Psoas muscle (tissue), 8 donors: ENCODE measurements at places on chromosomes 6 and 20. TPM values are rescaled to one million over a fixed set of nuclear protein-coding genes. Genes with fewer than 3 reads are reported as not detected.

- no peaks in the 10 kb centered on the region for H3K4me1 ChIP-seq
- no peak overlapping the region for H3K4me3 ChIP-seq
- no peaks in the 10 kb centered on the region for H3K36me3 ChIP-seq
- H3K27me3 ChIP-seq: no peaks in the 10 kb centered on the region
- DNase-seq: no peak
Observed at GRCh38 chr6:110530671-110531070, 54.3 kb upstream of the SLC22A16 start.

DNA sequence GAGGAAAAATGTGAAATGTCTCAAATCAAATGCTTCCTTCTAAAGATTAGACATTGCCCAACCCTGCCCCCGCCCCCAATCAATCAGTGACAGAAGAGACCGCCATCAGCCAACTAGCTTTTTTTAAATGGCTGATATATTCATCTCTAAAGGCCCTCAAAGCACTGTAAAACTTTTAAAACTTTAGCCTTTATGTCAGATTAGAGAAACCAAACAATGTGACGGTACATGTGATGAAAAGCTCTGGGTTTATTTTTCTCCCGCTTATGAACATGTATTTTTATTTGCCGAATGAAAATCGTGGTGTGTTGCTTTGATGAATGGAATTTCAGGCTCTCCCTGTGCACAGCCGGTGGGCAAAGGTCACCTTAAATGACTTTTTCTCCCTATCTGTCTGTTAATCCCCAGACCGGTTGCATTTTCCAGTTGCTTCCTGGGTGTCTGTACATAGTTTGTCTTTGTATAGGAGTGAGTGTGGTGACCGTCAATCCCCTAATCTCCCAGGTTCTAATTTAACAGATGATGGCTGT is 38.5 kb downstream of the TBC1D7 start:
- no peaks in the 10 kb centered on the region for H3K36me3 ChIP-seq
- no peak for DNase-seq
- no peaks in the 10 kb centered on the region for H3K27me3 ChIP-seq
- no peaks in the 10 kb centered on the region for H3K4me1 ChIP-seq
- no peak overlapping the region for H3K27ac ChIP-seq

DNA sequence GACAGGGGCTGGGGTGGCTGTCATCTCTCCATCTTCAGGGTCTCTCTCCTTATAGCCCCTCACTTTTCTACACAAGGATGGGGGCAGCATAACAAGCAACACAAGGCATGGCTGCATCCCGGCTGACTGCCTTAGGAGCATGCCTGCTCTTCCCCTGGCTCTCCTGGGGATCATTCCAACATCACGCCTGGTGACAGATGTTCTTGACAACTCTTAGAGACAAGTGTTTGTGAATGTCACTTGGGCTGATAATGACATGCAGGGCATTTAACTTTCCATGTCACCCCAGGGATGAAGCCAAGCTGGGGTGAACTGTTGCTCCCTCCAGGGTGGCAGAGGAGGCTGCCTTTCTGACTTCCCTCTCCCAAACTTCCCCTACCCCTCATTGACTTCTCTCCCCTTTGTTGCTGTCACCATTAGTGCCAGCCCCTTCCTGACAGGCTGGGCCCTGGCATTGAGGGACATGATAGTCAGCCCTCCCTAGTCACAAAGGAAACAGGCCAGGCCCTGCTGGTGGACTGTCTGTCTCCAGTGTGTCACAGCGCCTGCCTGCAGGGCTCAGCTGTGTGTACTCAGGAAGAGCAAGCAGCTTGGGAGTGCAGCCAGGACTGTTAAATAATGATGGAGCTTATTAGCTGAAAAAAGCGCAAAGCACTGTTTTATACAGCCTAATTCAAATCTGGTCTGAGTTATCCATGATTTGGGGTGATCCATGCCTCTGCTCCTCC is 161.8 kb downstream of the LRFN2 start:
- H3K4me1 ChIP-seq: peaks cover 19% of the 10 kb centered on the region
- no peak for DNase-seq
- no peaks in the 10 kb centered on the region for H3K27me3 ChIP-seq
- no peaks in the 10 kb centered on the region for H3K36me3 ChIP-seq
- H3K27ac ChIP-seq: peak overlapping the region; percentile 48

DNA sequence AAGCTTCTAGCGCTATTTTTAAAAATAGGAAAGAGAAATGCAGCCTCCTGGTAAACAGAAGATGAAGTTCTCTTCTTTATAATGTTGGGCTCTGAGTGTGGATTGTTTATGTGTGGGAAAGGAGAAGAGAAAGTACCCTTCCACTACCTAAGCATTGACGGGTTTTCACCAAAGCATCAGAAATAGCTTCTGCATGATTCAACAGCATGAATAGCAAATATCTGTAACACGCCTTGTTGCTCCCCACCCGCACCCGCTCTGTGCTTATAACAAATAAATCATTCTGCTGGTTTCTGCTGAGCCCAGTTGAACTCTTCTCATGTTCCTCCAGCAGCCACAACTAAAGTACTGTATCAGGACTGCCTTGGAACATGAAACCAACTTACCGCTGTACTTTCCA is 20.7 kb downstream of the TXLNB start:
- DNase-seq: no peak
- peaks cover 60% of the 10 kb centered on the region for H3K36me3 ChIP-seq

GRCh38 chr6:12751694-12752325 is 35.2 kb downstream of the PHACTR1 start:
- H3K4me3 ChIP-seq: no peak overlapping the region
- peak; percentile 22 for DNase-seq
- peaks cover 30% of the 10 kb centered on the region for H3K27me3 ChIP-seq

DNA sequence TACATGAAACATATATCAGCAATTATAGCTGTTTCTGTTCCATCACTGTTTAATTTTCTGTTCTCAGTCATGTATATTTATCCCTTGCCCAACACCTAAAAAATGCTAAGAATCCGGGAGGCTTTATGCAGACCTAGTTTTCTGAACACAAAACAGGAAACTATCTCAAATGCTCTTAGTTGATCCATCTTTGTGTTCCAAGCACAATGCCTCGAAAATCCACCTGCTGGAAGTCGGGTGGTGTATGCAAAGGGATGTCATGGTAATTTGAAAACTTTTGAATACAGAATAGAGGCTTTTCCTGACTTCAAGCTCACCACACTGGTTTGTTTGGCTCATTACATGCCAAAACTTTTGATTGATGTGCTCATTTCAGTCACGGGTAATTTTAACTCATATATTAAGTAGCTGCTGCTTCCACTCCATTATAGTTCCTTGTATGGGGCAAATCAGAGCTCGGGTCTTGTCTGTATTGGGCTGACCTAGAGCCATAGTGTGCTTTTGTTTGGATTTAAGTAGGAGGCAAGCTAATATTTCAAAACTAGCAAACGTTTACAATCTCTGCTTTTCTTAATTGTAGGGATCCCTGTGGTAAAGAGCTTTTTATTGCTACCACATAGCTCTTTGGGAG is 646.5 kb upstream of the EPHA7 start:
- H3K4me1 ChIP-seq: no peaks in the 10 kb centered on the region
- H3K36me3 ChIP-seq: no peaks in the 10 kb centered on the region
- no peak overlapping the region for H3K27ac ChIP-seq
- no peak for DNase-seq
- no peak overlapping the region for H3K4me3 ChIP-seq

DNA sequence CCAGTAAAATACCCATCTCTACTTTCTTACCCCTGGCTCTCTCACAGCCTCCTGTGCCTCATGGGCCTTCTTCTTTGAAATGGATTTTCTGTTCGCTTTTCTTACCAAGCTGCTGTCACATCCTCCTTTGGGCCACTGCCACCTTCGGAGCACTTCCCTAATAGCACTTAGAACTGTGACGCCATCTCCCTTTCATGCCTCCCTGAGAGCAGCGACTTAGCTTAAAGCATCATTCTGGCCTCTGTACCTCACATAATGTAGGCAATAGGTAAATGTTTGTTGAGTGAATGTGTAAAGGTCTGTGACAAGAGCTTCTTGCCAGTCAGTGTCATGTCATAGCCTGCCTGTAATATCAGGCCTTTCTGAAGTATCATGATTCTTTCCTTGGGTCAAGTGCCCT is 78.8 kb downstream of the ADGRG6 start:
- no peak overlapping the region for H3K27ac ChIP-seq
- no peaks in the 10 kb centered on the region for H3K4me1 ChIP-seq
- DNase-seq: no peak
- no peaks in the 10 kb centered on the region for H3K27me3 ChIP-seq
- H3K36me3 ChIP-seq: no peaks in the 10 kb centered on the region

- H3K27ac ChIP-seq: no peak within 1 kb of the TSS
- peaks cover 2% of the 10 kb centered on the region for H3K36me3 ChIP-seq
- DNase-seq: peak; percentile 39
- peaks cover 33% of the 10 kb centered on the region for H3K27me3 ChIP-seq
Observed at GRCh38 chr6:30075094-30075789, at the start of gene RNF39. Gene RNF39 (minus strand): TSS chr6:30075769. CDS start chr6:30075585, 184 bp downstream.

- H3K4me1 ChIP-seq: no peaks in the 10 kb centered on the region
- no peaks in the 10 kb centered on the region for H3K36me3 ChIP-seq
- H3K27me3 ChIP-seq: no peaks in the 10 kb centered on the region
- DNase-seq: peak; percentile 69
Observed at GRCh38 chr20:44861531-44862006, 23.9 kb upstream of the YWHAB start.

DNA sequence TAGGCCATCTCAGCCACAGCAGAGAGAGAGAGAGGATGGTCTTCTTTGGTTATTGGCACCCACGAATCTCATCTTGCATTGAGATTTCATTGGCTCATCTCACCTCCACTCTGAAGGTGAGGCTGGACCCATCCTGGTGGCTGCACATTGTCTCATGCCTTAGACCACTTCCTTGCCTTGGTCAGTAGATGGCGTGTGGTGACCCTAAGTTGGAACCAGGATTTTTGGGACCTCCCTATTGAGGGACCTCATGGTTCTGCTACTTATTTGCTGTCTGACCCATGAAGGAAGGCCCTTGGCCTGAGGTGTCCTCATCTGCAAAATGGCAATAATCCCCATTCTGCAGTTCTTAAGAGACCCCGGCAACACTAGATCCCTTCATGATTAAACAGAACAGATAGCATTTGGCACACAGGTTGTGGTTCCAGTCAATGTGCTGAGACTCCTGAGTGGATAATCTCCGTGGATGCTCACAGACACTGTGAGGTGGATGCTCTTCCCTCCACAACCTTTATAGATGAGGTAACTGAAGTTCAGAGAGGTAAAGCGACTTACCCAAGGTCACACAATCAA is 21.5 kb upstream of the AAR2 start:
- no peak overlapping the region for H3K27ac ChIP-seq
- no peaks in the 10 kb centered on the region for H3K36me3 ChIP-seq
- no peaks in the 10 kb centered on the region for H3K4me1 ChIP-seq
- H3K27me3 ChIP-seq: no peaks in the 10 kb centered on the region
- H3K4me3 ChIP-seq: no peak overlapping the region

GRCh38 chr6:1113916-1114540 is 197.9 kb upstream of the FOXQ1 start:
- H3K36me3 ChIP-seq: no peaks in the 10 kb centered on the region
- no peak overlapping the region for H3K27ac ChIP-seq
- H3K4me1 ChIP-seq: no peaks in the 10 kb centered on the region
- H3K4me3 ChIP-seq: no peak overlapping the region

- H3K36me3 ChIP-seq: peaks cover 2% of the 10 kb centered on the region
- DNase-seq: no peak
- H3K4me3 ChIP-seq: no peak overlapping the region
- no peaks in the 10 kb centered on the region for H3K4me1 ChIP-seq
- no peak overlapping the region for H3K27ac ChIP-seq
Observed at GRCh38 chr20:4781211-4781610, 59.5 kb downstream of the PRND start.

GRCh38 chr6:27650620-27651370 is 177.9 kb upstream of the ZNF184 start:
- H3K4me1 ChIP-seq: no peaks in the 10 kb centered on the region
- no peak for DNase-seq
- no peaks in the 10 kb centered on the region for H3K36me3 ChIP-seq
- H3K27me3 ChIP-seq: peaks cover 13% of the 10 kb centered on the region
- no peak overlapping the region for H3K4me3 ChIP-seq
- H3K27ac ChIP-seq: no peak overlapping the region

GRCh38 chr20:40326784-40327183 is 362.3 kb downstream of the MAFB start:
- no peaks in the 10 kb centered on the region for H3K4me1 ChIP-seq
- no peaks in the 10 kb centered on the region for H3K27me3 ChIP-seq
- H3K4me3 ChIP-seq: no peak overlapping the region
- no peak overlapping the region for H3K27ac ChIP-seq
- DNase-seq: no peak
- no peaks in the 10 kb centered on the region for H3K36me3 ChIP-seq

DNA sequence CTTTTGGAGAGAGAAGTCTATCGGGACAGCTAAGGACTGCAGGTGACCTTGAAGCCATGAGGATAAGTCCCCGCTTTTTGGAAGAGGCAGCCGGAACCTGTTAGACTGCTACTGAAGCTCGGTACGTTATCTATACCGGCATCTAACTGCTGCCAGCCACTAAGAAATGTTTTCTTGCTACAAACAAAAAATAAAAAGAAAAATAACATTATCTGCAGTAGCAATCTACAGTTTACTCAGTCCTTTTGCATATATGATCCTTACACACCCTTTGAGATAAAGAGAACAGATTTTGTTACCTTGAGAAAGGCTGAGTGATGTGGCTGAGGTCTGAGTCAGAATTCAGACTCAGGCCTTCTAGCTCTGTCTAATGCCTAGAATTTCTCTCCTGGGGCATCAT is 314.6 kb downstream of the CDH26 start:
- no peaks in the 10 kb centered on the region for H3K36me3 ChIP-seq
- no peak overlapping the region for H3K27ac ChIP-seq
- no peaks in the 10 kb centered on the region for H3K27me3 ChIP-seq
- peaks cover 3% of the 10 kb centered on the region for H3K4me1 ChIP-seq
- no peak for DNase-seq
- no peak overlapping the region for H3K4me3 ChIP-seq

- no peaks in the 10 kb centered on the region for H3K36me3 ChIP-seq
- no peak overlapping the region for H3K27ac ChIP-seq
- H3K4me3 ChIP-seq: no peak overlapping the region
- no peak for DNase-seq
- H3K27me3 ChIP-seq: no peaks in the 10 kb centered on the region
Observed at GRCh38 chr6:169263374-169263773, 9.7 kb upstream of the THBS2 start.

GRCh38 chr6:129181001-129181400 is 298.1 kb downstream of the LAMA2 start:
- H3K36me3 ChIP-seq: no peaks in the 10 kb centered on the region
- no peaks in the 10 kb centered on the region for H3K27me3 ChIP-seq
- DNase-seq: no peak
- H3K27ac ChIP-seq: no peak overlapping the region

WDR27 gene
- total RNA-seq: 6.3 TPM

ELOVL4 gene
- total RNA-seq: 0.12 TPM

PDYN gene
- not detected for total RNA-seq

ID1 gene
- total RNA-seq: 80.6 TPM

SUMO4 gene
- 0.32 TPM for total RNA-seq

IL17F gene
- not detected for total RNA-seq

MYH7B gene
- 11.5 TPM for total RNA-seq

KIFC1 gene
- not detected for total RNA-seq

RSPH4A gene
- total RNA-seq: 0.71 TPM

OR2H2 gene
- total RNA-seq: not detected

RNF146 gene
- 72.6 TPM for total RNA-seq
